Left renal cortex interstitium (tissue), 4 donors: ENCODE measurements at places on chromosomes 13 and 19. TPM values are rescaled to one million over a fixed set of nuclear protein-coding genes. Genes with fewer than 3 reads are reported as not detected.

Gene ODAD3
- polyA plus RNA-seq = 2.3 TPM

Gene CAMSAP3
- 30.3 TPM for polyA plus RNA-seq

Gene EDNRB
- 85.0 TPM for polyA plus RNA-seq

Gene NKPD1
- 0.18 TPM for polyA plus RNA-seq

Gene PTH2
- polyA plus RNA-seq = not detected

Gene ITGBL1
- 0.74 TPM for polyA plus RNA-seq

Gene CBY2
- polyA plus RNA-seq = 0.87 TPM

Gene SPACA4
- polyA plus RNA-seq = 0.11 TPM

Gene PRR22
- polyA plus RNA-seq = 3.6 TPM

Gene RFPL4A
- polyA plus RNA-seq = not detected

GRCh38 chr19:29495091-29495490, 30.7 kb upstream of the VSTM2B start:
- DNase-seq = no peak

DNA sequence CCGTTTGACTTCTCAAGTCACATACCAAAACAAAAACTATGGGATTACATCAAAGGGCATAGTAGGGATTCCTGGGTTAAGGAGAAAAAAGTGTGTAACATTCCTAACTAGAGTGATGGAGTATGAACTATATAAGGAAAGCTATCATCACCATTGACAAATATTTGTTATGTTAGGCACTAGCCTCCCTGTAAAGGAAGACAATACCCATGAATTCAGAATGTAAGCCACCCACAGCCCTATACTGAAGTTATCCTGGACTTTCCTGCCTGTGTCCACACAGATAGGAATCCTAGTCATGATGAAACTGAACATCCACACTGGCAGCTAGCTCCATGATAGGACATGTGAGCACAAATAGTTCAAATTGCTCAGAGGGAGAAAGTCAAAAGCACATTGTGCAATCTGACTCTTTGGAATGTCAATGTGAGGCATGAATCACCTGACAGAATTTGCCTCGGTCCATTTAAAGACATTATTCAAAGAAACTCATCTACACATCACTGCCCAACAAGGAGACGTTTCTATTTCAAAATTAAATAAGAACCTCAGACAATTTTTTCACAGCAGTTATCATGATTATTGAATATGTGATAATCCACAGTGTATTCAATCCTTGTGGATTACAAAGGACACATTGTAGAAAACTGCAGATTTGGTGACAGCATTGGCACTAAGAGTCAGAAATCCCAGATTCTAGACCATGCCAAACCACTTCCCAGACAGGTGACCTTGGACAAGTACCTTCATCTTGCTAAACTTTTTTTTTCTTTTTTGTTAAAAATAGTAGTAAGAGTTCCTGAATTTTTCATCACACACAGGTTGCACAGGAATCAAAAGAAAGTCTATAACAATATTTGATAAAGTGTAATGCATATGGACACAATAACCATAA, 529.3 kb downstream of the IRS2 start:
- DNase-seq = no peak

- DNase-seq = no peak
Measured at GRCh38 chr13:21075379-21076249, 14.2 kb upstream of the LATS2 start.

DNA sequence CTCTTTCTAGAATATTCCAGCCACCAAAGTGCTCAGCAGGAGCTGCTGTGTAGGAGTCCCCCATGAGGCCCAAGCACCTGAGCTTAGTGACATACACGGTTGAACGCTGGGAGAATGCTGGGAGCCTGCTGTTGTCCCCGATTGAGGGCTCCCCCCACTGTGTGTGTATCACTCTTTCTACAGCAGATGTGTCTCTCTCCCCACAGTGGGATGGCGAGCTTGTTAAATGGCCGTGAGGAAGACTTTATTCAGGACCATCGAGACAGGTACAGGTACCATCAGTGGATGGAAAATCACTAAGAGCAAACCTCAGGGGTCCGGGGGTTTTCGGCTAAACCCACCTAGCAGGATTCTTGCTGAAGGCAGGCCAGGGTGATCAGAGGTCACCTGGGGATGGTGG, 22.7 kb downstream of the EPN1 start:
- no peak for DNase-seq

- no peak for DNase-seq
Measured at GRCh38 chr13:23776698-23777574, 112.3 kb downstream of the MIPEP start.

GRCh38 chr19:3409346-3410064, 43.1 kb downstream of the NFIC start:
- no peak for DNase-seq

GRCh38 chr13:80751854-80752253, 410.9 kb upstream of the SPRY2 start:
- no peak for DNase-seq

DNA sequence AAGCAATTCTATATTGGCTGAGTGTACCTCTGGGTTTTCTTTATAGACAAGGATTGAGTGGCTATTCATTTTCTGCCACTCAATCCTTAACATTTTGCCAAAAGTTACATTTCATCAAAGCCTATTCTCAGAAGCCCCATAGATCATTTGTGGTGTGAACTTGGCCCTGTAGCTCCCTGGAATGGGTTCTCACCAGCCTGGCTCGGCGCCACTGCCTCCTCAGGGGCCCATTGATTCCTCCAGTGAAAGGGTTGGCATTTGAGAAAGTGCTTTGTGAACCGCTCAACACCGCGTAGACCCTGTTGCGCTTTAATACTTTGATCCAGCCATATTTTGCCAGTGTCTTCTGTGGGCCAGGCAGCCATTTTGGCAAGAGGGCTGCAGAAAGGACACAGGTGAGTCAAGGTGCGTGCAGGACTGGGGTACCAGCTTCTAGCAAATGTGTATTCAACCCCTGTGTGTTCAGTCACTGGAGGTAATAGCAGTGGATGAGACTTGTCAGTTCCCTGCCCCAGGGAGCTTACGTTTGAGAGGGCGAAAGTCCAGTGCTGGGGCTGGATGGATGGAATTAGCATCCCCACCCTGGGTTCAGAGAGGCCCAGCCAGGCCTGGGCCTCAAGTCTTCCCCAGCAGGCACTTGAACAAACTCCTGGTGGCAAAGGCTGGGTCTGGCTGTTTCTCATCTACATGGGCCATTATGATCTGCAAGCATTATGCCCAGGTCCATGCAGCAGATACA, 3.8 kb downstream of the RAB8A start:
- DNase-seq = no peak

GRCh38 chr19:10505583-10506229, 2.5 kb upstream of the KEAP1 start:
- no peak for DNase-seq

DNA sequence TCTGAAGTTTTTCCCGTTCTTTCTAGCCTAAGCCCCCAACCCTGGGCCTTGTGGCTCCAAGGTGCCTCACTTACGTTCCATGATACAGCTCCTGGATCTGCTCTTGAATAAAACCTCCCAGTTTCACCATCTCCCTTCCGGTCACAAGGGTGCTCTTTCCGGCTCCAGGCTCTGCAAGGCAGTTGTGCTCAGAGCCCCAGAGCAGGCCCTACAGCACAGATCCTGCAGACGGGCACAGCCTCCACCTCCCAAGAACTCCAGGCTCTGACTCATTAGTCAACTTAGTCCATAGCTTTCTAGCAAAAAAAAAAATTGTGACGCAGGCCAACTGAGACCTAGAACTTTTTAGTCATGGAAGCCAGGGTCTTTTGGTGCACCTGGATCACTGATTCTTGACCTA, 33.9 kb upstream of the SLC7A10 start:
- no peak for DNase-seq

DNA sequence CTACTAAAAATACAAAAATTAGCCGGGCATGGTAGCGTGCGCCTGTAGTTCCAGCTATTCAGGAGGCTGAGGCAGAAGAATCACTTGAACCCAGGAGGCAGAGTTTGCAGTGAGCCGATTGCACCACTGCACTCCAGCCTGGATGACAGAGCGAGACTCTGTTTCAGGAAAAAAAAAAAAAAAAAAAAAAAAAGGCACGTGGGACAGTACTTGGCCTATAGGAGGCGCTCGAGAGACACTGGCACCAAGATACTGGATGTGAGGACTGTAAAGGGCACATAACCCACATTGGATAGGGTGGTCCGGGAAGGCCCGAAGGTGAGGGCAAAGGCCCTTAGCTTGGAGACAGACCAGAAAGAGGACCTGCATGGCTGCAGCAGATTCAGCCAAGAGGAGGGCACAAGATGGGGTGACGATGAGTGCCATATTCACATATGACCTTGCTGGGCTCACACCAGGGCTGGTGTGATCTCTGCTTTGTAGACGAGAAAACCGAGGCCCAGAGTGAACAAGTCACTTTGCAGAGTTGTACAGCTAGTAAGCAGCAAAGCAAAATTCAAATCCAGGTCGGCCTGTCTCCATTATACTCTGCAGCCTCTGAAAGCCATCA, 89.4 kb downstream of the DPF1 start:
- DNase-seq = peak; percentile 21

DNA sequence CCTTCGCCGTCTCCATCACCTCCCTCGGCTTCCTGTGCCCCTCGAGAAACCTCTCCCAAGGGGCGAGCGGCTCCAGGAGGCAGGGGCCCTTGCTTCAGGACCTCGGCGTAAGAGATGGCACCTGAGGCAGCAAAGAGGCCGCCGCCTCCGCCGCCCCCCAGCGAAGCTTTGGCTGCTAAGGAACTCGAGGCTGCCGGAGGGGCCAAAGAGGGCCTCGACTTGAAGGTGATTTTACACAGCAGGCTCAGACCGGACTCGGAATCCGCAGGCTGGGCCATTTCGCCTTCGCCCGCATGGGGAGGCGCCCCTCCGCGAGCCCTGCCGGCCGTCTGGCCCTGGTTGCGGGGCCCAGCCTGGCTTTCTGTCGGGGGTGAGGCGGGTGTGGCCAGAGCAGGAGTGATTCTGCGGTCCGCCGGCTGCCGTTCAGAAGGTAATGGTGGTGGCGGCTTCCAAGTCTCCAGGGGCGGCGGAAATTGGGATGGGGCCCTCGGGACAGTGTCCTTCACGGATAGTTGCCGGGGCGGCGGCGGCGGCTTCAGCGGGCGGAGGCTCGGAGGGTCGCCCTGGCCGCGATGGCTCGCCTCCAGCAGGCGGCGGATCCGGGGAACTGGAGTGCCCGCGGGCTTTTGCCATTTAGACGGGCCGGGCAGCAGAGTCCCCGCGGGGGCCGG, 1.4 kb downstream of the GGN start:
- DNase-seq = no peak

GRCh38 chr19:42516771-42517170, 11.5 kb downstream of the CEACAM1 start:
- no peak for DNase-seq

DNA sequence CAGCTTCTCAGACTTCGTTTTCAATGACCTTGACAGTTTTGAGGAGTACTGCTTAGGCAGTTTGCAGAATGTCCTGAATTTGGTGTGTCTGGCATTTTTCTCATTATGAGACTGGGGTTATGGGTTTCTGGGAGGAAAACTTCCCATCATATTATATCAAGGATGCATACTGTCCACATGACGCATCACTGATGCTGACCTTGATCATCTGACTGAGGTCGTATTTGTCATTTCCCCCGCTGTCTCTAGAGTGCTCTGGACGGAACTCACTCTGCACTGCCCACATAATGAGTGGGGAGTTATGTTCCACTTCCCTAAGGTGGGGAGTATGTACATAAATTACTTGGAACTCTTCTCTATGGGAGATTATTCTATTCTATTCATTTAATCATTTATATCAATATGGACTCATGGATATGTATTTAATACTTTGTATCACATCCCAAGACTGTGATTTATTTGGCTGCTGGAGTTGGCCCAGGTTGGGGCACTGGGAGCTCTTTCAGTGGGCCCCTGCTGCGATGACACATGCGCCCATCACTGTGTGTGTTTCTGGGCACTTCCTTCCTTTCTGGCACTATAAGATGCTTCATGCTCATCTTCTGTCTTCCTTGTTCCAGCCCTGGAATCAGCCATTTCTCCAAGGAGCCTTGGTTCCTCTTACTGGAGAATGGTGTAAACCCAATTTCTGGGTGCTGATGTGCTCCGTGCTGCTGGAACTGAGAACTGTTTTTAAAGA, 138.6 kb downstream of the MIPEP start:
- no peak for DNase-seq

DNA sequence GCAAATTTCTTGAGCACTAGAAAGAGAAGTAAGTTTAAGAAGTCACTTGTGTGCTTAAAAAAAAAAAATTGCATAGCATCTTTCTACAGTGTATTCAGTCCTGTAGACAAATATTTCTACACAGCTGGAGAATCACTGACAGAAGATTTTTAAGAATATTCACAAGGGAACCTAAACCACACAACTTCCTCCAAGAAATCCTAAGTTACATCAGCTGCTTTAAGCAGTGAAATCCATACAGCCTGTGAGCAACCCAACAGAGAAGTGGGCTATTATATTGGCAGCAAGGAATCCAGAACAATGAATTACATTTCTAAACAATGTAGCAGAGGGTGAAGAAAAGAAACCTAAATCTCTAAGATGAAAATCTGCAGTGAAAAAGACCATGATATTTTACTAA, 1.5 kb downstream of the DOCK9 start:
- no peak for DNase-seq

DNA sequence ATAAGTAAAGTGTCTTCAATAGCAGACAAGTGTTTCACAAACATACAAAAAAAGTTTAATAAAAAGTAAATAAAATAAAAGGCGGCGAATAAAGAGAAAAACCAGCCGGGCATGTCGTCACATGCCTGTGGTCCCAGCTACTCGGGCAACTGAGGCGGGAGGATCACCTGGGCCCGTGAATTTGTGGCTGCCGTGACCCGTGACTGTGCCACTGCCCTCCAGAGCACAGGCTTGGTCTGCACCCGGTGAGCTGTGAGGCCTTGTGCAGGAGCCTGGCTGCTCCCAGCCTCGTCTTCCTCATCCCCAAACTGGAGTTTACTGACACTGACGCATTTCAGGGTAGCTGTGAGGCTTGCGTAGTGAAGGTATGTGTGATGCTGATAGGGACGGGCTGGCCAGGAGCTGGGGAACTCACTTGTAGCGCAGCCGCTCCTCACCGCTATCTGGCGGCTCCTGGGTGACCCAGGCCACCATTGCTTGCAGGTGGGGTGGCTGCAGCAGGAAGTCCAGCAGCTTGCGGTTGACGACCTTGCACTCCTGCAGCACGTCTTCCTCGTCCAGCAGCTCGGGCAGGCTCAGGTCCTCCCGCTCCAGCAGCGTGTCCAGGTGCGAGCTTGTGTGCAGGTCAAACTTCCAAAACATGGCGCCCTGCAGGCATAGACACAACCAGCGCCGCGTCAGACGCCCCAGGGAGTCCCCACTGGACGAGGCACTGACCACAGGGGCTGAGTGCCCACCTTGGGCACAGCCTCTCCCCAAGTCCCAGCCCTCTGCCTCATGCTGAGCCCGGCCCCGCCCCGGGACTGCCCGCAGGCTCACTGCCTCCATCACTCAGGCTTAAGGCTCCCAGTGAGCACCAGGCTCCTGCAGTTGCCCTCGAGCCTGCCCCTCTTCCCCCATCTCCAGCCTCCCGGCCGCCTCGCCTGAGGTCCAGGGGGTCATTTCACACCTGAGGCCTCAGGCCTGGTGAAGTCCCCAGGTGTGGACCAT, 12.1 kb downstream of the PPP6R1 start:
- no peak for DNase-seq

- no peak for DNase-seq
Measured at GRCh38 chr13:34722922-34723321, 219.1 kb upstream of the NBEA start.

- no peak for DNase-seq
Measured at GRCh38 chr19:7833225-7834099, 3.4 kb downstream of the EVI5L start.
